Activated CD8-positive, alpha-beta memory T cell treated with anti-CD3 and anti-CD28 coated beads, Interleukin-2, amount 10 ng/mL, durations not matched to agents 7 days and 5 days (primary cell): ENCODE measurements at places on chromosomes 13 and 19.

DNA sequence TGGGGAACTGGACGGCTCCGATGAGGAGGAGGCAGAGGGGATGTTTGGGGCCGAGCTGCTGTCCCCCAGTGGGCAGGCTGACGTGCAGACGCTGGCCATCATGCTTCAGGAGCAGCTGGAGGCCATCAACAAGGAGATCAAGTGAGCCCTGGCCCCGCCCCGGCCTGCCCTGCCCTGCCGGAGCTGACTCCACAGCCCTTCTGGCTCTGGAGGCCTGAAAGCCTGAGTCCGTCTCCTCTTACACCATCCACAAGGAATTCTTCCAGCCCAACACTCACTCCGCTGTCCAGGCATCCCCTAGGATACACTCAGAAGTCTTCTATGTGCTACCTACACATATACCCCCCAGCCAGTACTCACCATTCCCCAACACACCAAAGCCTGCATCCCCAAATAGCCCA lies 17.4 kb downstream of the PPFIA3 start:
- DNase-seq, result no peak

DNA sequence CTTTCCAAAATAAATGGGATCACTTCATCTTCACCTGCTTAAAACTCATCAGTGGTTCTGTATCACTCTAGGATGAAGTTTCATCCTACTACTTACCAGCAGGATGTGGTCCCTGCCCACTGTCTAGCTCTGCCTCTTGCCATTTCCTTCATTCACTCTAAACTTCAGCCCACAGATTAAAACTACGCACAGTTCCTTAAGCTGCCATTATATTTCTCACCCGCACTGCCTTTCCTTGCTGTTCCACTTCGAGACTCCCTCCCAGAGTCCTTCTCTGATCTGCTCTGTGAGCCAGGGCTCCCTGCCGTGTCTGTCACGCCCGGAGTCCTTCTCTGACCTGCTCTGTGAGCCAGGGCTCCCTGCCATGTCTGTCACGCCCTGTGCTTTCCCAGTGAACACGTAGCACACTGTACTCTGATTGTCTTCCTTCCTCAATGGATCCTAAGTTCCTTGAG lies 52.0 kb upstream of the NPAS1 start:
- peak; percentile 78 for DNase-seq

DNA sequence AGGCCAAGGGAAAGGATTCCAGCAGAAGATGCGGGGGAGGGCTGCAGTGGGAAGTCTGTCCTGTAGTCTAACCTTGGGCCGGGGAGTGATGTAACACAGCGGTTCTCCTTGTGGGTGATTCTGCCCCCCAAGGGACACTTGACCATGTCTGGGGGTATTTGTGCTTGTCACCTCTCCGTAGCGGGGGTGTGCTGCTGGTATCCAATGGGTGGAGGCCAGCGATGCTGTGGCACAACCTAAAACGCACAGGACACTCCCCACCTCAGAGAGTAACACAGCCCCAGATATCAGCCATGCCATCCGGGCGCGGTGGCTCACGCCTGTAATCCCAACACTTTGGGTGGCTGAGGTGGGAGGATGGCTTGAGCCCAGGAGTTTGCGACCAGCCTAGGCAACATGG lies 36.3 kb downstream of the ZNRF4 start:
- no peak for DNase-seq

- no peak for DNase-seq
Observed at GRCh38 chr13:37662624-37663023, 64.1 kb upstream of the POSTN start.

GRCh38 chr19:49463960-49464740 lies 9.9 kb upstream of the FLT3LG start:
- no peak for DNase-seq

DNA sequence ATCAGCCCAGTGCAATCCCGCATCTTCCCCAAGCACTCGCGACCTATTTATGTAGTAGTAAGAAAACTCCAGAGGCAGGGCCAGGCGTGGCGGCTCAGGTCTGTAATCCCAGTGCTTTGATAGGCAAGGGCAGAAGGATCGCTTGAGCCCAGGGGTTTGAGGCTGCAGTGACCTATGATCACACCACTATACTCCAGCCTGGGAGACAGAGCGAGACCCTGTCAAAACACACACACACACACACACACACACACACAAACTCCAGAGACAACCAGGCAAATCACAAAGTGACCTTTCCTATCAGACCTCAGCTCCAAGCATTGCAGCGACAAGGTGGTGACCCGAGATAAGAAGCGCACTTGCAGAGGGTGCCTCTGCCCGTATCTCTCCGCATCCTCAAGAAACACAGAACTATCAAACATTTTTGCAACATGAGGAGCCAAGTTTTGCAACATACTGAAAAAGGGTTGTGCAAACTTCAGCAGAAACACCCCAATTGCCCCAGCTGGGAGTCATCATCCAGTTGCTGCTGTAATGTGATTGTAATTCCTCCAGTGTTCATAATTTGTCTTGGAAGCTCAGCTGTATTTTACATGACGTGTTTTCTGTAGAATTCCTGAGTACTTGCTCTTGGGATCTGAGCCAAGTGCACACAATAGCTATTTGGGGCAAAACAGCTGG lies 8.7 kb upstream of the KLF2 start:
- DNase-seq, result no peak

GRCh38 chr13:48275507-48275906 lies 28.0 kb upstream of the RB1 start:
- DNase-seq, result no peak

DNA sequence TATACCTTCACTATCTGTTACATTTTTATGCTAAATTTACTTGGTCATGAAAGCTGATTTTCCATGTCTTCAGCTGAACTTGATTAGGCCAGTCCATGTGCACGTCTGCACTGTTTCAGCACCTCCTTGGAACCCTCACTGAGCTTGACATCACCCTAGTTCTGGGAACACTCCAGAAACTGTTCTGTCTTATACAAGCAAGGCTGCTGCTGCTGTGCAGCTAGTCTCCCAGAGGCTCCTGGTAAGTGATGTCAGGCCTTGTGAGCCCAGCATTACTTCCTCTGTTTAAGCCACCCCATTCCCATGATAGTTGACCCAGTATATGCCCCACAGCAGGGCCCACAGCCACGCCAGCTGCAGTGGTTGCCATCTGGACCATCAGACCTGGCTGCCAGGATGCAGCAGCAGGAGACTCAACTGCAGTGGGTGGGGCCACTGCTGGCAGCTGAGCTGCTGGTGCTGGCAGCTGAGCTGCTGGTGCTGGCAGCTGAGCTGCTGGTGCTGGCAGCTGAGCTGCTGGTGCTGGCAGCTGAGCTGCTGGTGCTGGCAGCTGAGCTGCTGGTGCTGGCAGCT lies 90.5 kb upstream of the AKAP11 start:
- no peak for DNase-seq

- no peak for DNase-seq
Observed at GRCh38 chr13:95117092-95117491, 184.2 kb downstream of the ABCC4 start.

- no peak for DNase-seq
Observed at GRCh38 chr13:111462221-111462764, 141.9 kb downstream of the TEX29 start.

- no peak for DNase-seq
Observed at GRCh38 chr13:30140973-30141372, 166.4 kb downstream of the KATNAL1 start.

DNA sequence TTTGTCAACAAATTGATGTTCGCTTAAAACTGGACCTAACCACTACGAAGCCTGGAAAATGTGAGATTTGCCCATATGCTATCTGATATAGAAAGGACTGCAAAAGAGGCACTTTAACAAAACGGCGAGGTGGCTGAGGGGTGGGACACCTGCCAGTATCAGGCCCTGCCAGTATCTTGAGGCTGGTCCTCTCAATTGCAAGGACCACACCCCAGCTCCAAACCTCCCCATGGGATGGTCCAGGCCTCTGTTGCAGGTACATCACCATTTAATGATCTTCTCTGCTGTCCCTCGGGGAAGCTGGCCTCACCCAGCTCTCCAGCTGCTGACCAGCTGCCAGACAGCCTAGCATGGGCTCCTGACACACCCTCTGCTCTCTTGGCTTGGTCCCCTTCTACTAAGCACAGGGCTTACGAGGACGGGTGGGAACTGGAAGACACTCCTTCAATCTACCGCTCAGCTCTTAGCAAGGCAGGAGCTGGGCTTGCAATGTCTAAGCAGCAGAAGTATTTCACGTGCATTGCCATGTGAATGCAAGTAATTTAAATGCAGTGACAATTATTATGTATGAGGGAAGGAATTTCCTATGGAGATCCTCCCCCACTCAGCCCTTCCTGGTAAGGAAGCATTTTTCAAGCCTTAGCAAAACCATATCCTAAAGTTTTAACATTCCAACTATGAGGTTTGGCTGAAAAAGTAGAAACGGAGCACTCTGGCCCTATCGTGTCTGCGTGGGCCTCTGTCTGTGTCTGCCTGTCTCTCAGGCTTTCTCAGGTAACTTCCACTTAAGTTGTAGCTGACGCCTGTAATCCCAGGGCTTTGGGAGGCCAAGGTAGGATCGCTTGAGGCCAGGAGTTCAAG lies 63.9 kb downstream of the LATS2 start:
- no peak for DNase-seq

GRCh38 chr13:109868578-109869311 lies 82.4 kb upstream of the IRS2 start:
- no peak for DNase-seq

GRCh38 chr19:6663236-6664201 lies 6.4 kb downstream of the TNFSF14 start:
- DNase-seq, result peak; percentile 63

DNA sequence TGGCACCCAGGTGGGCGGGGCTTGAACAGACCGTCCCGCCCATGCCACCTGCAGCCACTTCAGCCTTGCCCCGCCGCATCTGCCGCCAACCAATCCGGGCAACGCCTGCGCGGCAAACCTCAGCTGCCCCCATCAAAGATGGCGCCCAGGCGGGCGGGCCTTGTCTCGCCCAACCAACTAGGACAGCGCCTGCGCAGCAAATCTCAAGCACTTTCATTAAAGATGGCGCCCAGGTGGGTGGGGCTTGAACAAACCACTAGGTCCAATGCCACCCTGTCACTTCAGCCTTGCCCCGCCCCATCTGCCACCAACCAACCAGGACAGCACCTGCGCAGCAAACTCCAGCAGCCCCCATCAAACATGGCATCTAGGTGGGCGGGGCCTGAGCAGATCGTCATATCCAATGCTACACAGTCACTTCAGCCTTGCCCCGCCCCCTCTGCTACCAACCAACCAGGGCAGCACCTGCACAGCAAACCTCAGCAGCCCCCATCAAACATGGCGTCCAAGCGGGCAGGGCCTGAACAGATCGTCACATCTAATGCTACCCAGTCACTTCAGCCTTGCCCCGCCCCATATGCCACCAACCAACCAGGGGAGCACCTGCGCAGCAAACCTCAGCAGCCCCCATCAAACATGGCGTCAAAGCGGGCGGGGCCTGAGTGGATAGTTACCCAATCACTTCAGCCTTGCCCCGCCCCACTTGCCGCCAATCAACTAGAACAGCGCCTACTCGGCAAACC lies 1.4 kb downstream of the PEG3 start:
- peak; percentile 42 for DNase-seq

DNA sequence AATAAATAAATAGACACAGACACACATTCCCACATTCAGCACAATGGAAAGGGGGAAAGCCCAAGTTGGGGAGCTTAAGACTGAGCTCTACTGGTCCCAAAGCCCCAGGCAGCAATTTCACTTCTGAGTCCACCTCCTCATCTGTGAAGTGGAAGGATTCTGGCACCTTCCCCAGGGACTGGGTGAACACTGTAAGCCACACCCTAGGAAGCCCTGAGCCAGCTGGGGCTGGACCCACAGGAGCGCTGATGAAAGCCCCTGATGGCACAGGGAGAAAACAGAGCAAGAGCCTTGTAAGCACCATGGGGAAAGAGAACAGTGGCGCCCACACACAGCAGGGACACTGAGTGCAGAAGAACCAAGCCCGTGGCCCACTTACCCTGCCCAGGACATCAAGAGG lies 37.8 kb downstream of the EPS15L1 start:
- DNase-seq, result no peak

GRCh38 chr13:104592127-104592526 lies 1525.9 kb upstream of the SLC10A2 start:
- DNase-seq, result no peak

DNA sequence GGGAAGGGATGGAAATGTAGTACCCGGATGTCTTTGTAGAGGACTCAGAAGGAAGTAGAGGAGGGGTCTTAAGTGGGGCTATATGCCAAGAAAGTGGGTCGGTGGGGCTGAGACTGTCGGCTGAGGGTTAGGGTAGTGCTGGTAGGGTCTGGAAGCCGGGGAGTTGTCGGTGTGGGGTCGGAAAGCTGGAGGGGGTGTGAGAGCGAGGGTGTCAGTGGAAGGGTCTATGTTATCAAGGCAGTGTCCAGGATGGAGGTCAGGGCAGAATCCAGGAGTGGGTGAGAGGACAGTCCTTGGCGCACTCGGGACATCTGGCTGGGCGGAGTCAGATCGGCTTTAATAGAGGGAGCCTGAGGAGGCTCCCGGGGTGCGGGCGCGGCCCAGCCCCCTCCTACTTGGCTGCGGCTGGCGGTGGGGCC lies 1.7 kb downstream of the HSPB6 start:
- no peak for DNase-seq

GRCh38 chr13:108315991-108316390 lies 46.5 kb downstream of the TNFSF13B start:
- no peak for DNase-seq

GRCh38 chr13:42333613-42334328 lies 61.8 kb downstream of the AKAP11 start:
- no peak for DNase-seq

DNA sequence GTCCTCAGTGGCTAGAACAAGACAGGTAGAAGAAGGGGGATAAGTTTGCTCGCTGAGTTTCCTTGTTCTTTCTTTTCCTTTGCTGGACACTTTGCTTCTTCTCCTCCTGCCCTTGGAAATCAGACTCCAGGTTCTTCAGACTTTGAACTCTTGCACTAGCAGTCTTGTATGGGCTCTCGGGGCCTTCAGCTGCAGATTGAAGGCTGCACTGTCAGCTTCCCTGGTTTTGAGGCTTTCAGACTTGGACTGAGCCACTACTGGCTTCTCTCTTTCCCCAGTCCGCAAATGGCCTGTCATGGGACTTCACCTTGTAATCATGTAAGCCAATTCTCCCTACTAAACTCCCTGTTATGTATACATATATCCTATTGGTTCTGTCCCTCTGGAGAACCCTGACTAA lies 379.8 kb downstream of the NDFIP2 start:
- no peak for DNase-seq

GRCh38 chr13:108266321-108266990 lies 3.1 kb upstream of the TNFSF13B start:
- no peak for DNase-seq

GRCh38 chr13:98860491-98860890 lies 108.0 kb upstream of the SLC15A1 start:
- no peak for DNase-seq

GRCh38 chr19:2226840-2227360 lies 9.2 kb downstream of the PLEKHJ1 start:
- no peak for DNase-seq

GRCh38 chr13:33251131-33251661 lies 34.4 kb downstream of the STARD13 start:
- DNase-seq, result no peak

DNA sequence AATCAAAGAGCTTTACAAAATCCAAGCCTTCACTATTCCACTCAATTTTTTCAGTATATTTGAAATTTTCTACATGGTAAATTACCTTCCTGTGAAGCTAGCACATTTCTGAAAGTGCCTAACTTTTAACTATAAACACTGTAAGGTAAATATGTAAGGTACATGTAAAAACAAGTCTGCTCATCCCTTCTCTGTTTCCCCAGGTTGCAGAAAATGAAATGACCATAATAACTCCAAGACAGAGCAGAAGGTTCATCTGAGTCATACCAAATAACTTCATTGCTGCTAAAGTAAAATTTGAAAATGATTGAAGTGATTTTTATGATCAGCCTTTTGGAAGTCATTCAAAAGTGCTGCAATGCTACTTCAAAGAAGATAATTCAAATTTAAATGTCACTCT lies 28.6 kb downstream of the FGF14 start:
- no peak for DNase-seq
